Activated CD4-positive, alpha-beta memory T cell treated with anti-CD3 and anti-CD28 coated beads for 36 hours (primary cell): ENCODE measurements at places on chromosomes 3 and 15.

- H3K27me3 ChIP-seq = no peaks in the 10 kb centered on the region
- H3K4me3 ChIP-seq = no peak overlapping the region
- no peak overlapping the region for H3K27ac ChIP-seq
- H3K4me1 ChIP-seq = peaks cover 8% of the 10 kb centered on the region
- no peaks in the 10 kb centered on the region for H3K36me3 ChIP-seq
These were observed 9.0 kb upstream of the SELENOT start for GRCh38 chr3:150594150-150594549.

GRCh38 chr15:43879386-43880355 lies 52.9 kb downstream of the WDR76 start:
- peaks cover 42% of the 10 kb centered on the region for H3K36me3 ChIP-seq
- H3K27me3 ChIP-seq = no peaks in the 10 kb centered on the region
- no peaks in the 10 kb centered on the region for H3K4me1 ChIP-seq

GRCh38 chr3:126745760-126746394 lies 41.8 kb downstream of the CHCHD6 start:
- peaks cover 5% of the 10 kb centered on the region for H3K4me1 ChIP-seq
- no peak overlapping the region for H3K4me3 ChIP-seq
- no peak overlapping the region for H3K27ac ChIP-seq
- H3K27me3 ChIP-seq = no peaks in the 10 kb centered on the region

DNA sequence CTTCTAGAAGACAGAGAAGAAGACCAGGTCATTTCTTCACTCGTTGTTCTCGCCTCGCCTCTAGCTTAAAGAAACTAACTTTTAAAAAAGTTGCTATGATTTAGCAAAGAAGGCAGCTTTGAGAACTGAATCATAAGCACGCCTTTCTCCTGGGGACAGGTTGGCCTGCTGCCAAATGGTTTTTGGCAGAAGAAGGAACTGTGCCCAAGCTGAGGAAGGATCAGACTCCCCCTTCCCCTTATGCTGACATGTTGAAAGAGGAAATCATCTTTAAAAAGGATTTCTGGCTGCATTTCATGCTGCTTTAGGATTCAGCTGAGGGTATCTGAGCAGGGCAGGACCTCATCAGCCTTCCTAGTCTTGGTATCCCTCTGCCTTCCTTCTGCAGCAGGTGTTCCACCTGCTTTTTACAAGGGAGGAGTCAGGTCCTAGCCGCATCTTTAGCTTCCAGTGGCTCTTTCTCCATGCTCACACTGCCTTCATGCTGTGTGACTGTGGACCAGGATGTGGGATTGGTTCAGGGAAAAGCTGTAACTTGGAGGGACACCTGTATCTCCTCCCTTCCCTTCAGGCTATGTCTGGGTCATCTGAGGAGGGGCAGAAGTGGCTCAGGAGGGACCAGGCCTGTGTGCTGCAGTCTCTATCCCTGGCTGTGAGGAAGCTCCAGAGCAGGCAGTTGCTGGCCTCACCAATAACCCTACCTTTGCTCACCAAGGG lies 34.1 kb upstream of the HACD2 start:
- no peak for DNase-seq
- no peak overlapping the region for H3K27ac ChIP-seq
- no peaks in the 10 kb centered on the region for H3K27me3 ChIP-seq

- no peak overlapping the region for H3K4me3 ChIP-seq
- no peaks in the 10 kb centered on the region for H3K27me3 ChIP-seq
- H3K27ac ChIP-seq = no peak overlapping the region
- peaks cover 16% of the 10 kb centered on the region for H3K4me1 ChIP-seq
- DNase-seq = no peak
These were observed 68.6 kb upstream of the RPL35A start for GRCh38 chr3:197881270-197881969.

DNA sequence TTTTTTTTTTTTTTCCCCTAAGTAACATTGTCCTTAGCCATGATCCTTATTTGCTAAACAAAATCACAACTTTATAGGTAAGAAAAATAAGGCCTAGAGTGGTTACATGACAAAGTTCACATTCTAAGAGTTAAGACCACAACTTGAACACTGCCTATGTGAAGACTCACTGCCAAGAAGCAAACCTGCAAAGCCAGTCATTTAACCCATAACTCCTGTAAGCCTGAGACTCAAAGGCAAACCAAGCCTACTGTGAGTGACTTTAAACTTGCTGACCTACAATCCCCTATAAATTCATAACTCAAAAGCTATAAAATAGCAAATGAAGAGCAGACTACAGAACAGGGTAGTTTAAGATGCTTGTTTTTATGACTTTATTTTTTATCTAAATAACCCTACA lies 12.9 kb upstream of the ANKRD28 start:
- H3K27ac ChIP-seq = no peak overlapping the region
- no peaks in the 10 kb centered on the region for H3K27me3 ChIP-seq
- DNase-seq = no peak
- no peak overlapping the region for H3K4me3 ChIP-seq

DNA sequence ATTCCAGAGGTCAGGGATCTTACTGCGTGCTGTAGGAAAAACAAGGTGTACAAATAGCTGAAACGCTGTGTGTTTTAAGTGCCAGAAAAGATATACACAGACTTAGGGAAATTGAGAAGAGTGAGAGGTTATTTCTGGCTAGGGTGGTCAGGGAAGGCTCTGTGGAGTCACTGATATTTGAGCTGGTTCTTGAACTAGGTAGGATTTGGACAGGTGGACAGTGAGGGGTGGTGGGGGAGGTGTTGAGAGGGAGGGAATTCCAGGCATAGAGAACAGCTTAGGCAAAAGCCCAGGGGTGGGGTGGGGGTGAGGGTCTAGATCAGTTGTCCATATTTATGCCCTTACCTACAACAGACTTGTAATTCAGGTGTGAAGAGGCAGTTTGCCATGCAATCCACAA lies 7.0 kb downstream of the SEMA6D start:
- H3K4me3 ChIP-seq = no peak overlapping the region
- no peaks in the 10 kb centered on the region for H3K36me3 ChIP-seq
- DNase-seq = no peak
- no peak overlapping the region for H3K27ac ChIP-seq
- no peaks in the 10 kb centered on the region for H3K4me1 ChIP-seq
